ENCODE measurements at places on chromosomes 5 and 9.
A peak's percentile ranks its signal among the peaks of the same experiment; 100 is the strongest.

- DNase-seq: peak; percentile 50
These were observed 69.2 kb upstream of the MYO10 start for GRCh38 chr5:17005107-17005828.

DNA sequence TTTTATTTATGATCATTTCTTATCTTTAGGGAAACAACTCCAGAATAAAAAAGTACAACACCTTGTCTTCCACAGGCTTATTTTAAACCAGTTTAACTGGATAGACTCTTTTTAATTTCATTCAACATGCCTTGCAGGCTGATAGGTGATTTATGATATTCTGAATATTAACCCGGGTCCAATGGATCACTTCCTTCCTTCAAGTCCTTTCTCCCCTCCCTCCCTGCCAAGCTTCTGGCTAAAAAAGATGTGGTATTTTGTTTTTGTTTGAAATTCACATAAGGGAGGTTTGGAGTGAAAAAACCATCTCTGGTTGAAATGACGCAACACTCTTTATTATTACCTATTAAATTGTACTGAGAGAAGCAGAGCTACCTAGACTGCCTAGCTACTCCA is 265.3 kb downstream of the MLLT3 start:
- DNase-seq: no peak

DNA sequence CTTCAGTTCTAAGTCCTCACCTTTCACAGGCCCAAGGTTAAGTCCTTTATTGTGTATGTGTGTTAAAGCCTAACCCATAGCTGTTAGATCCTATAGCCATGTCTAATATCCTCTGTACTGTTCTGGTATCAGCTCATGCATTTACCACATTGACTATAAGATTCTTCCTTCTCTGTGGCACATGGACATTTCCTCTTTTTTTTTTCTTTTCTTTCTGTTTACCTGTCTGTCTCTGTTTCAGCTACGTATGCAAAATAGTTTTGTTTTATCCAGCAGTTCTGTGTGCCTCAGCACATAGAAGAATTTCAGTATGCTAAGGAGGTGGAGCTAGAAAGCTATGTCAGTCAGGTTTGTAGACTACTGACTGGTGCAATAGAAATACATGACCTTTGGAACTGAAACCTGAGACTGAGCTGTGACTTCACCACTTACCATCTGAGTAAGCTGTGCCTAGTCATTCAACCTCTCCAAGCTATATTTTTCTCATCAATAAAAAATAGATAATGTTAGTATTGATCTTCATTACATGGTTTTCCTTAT is 155.6 kb upstream of the VLDLR start:
- DNase-seq: peak; percentile 43

DNA sequence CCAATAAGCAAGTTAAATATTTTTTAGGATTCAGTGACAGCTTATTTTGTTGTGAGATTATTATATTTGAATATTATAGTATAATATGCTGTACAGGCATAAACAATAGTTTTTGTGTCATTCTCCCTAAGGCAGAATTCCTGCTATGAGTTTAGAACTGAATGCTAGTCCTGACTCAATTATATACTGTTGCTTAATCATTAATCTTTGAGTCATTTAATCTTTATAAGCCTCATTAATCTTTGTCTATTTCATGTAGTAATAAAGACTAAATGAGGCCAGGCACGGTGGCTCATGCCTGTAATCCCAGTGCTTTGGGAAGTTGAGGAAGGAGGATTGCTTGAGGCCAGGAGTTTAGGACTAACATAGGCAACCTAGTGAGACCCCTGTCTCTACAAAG is 3.6 kb upstream of the DCP2 start:
- no peak for DNase-seq

GRCh38 chr5:137312011-137312410 is 187.1 kb downstream of the SPOCK1 start:
- DNase-seq: no peak

- DNase-seq: no peak
These were observed 23.7 kb upstream of the VDAC1 start for GRCh38 chr5:134028496-134028895.

DNA sequence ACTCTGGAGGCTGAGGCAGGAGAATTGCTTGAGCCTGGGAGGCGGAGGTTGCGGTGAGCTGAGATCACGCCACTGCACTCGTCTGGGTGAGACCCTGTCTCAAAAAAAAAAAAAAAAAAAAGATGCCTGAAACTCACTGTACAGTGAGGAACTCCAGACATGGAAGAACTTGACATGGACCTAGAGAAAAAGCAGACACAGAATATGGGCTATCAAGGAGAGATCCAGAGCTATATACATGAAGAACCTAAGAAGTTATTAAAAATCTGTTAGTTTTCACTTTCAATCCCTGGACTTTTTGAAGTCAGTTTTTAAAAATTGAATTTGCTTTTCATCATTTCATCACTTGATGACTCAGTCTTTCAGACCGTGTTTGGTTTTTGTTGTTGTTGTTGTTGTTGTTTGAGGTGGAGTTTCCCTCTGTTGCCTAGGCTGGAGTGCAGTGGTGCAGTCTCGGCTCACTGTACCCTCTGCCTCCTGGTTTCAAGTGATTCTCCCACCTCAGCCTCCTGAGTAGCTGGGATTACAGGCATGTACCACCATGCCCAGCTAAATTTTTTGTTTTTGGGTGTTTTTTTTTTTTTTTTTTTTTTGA is 20.3 kb downstream of the PAIP2 start:
- DNase-seq: no peak

DNA sequence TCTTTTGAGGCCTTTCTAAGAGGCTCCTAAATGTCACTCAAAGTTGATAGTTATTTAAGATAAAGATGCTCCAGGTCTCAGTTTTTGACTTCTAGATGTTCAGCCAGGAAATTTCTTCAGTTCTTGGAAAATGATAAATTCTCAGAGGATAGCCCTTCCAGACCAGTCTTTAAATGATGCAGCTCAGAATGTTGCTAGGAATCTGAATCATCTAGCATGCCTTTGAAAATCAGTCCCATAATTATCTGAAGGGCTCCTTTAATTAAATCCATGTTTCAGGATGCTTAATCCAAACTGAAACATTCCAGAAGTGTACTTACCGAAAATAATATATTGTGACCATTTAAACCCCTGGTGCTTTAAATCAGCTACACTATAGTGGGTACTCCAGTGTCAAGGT is 107.5 kb upstream of the FBN2 start:
- DNase-seq: no peak

DNA sequence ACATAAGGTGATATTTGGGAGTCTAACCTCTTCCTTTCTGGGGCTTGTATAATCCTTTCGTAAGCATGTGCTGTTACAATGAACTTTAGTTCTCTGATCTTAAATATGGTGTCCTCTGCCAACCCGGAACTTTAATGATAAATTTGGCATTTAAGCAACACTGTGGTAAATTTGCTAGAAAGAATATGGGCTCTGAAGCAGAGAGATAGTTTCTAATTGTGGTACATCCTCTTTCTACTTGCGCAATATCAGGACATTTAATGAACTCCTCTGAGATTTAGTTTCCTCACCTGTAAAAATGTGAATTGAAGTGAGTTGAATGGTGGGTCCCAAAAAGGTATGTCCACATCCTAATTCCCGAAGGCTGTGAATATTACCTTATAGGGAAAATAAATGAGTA is 364.7 kb downstream of the CAAP1 start:
- peak; percentile 90 for DNase-seq

- peak; percentile 35 for DNase-seq
These were observed 133.2 kb downstream of the MTX3 start for GRCh38 chr5:79857714-79858409.

- DNase-seq: peak; percentile 46
These were observed 122.5 kb downstream of the LHFPL2 start for GRCh38 chr5:78526049-78526525.

GRCh38 chr9:136160381-136160841 is 41.7 kb upstream of the TMEM250 start:
- DNase-seq: no peak
